Stimulated activated CD4-positive, alpha-beta T cell treated with anti-CD3 and anti-CD28 coated beads, Interleukin-4, amount 100 ng/mL, for 48 hours (primary cell): ENCODE measurements at places on chromosomes 12 and 14.
A peak's percentile ranks its signal among the peaks of the same experiment; 100 is the strongest.

GRCh38 chr14:96261053-96261452 is 5.0 kb downstream of the BDKRB1 start:
- no peak for DNase-seq

- DNase-seq: no peak
Measured at GRCh38 chr14:104389326-104390220, 190.0 kb upstream of the C14orf180 start.

DNA sequence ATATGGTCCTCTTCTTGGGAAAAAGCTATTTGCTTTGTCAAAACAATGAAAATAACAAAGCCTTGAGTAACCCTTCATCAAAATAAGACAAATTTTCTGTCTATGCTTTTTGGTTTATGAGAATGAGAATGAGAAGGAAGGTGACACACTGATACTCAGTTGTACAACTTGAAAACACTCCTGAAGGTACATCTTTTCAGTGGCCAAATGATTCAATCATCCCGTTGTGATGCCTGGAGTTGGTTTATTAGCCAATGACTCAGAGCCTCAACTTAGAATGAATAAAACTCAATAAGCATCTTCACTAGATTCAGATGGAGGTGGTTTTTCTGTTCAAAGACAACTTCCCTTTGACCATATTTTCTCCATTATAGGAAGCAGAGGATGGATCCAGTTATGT is 7.8 kb upstream of the CALM1 start:
- no peak for DNase-seq

GRCh38 chr14:60647081-60647836 is 2.0 kb downstream of the SIX1 start:
- DNase-seq: no peak

DNA sequence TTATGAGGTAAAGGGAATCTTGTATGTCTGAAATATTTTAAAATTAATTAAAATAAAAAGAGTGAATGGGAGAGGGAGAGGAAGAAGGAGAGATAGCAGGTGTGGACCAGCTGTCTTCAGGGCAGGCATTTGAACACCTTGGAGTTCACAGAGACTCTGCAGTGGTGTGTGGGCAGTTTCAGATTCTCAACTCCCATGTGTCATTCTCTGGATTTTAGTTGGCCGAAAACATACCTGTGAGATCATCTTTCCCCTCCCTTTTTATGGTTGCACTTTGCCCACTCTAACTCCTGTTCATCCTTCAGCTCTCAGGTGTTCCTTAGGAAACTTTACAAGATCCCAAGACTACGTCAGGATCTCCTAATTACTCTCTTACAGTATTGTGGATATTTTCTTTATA is 108.1 kb downstream of the ERC1 start:
- DNase-seq: peak; percentile 16

DNA sequence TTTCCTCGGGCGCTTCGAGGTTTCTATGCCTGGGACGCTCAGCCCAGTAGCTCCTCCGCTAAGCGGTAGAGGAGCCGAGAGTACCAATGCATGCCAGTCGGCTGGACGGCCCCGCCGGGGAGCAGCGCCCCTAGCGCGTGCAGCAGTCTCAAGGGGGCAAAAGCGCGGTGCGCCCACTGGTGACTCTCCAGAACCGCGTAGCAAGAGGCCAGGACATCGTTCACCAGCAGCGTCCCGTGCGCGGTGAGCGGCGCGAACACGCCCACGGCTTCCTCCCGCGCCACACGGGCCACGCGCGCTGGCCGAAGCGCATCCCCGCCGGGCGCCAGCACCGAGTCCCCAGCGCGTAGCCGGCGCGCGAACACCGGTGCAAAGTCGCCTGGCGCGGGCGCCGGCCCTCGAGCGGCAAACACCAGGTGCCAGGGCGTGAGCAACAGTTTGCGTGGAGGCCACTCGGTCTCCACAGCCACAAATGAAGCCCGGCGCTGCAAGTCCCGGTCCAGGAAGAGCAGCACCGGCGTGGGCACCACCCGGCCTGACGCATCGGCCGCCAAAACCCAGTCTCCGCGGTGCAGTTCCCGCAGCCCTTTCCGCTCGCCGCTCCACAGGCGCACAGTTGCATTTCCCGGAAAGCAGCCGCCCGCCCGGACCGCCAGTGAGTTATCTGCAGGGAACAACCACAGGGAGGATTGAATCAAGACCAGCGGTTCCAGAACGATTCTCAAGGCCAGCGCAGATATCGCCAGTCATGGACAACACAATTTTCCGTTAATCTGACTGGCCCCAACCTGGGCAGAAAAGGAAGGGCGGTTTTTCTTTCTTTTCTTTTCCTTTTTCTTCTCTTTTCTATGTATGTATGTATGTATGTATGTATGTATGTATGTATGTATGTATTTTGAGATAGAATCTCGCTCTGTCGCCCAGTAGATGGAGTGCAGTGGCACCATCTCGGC is 4.5 kb downstream of the DHH start:
- no peak for DNase-seq

DNA sequence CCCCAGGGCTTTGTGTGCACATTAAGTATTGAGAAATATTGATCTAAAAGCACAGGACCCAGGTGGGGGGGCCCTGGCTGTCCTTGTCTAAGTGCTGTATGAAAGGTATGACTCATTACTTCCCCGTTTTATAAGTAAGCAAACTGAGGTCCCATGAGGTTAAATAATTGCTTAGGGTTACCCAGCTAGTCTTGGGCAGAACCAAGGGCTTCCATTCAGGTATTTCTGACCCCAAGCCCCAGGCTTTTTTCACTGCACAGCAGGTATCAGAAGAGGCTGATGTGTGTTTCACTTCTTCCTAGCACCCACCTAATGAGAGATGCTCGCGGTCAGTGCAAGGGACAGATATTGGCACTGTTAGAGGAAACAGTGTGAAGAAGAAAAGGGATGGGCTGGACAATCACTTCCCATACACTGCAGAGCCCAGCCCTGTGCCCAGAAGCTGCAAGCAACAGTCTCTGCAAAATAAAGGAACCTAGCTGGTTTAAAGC is 4.7 kb upstream of the TC2N start:
- DNase-seq: no peak

- no peak for DNase-seq
Measured at GRCh38 chr12:110743571-110744093, 941 bp upstream of the PPP1CC start.

- DNase-seq: no peak
Measured at GRCh38 chr12:27359578-27360340, 27.1 kb downstream of the BMAL2 start.

- DNase-seq: no peak
Measured at GRCh38 chr14:101560534-101561113, 671 bp upstream of the DIO3 start.

- DNase-seq: no peak
Measured at GRCh38 chr12:12534166-12534866, 28.3 kb downstream of the DUSP16 start.

DNA sequence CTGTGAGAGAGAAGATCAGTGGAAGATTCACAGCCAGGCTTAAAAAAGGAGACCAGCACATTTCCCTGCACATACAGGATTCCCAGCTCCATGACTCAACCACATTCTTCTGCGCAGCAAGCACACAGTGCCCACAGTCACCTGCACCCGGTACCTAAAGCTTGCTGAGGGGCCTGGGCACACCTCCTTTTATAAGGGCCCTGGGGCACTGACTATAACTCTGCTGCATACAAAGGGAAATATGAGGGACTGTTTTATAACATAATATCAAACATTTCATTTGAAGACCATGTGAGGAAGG is 322.9 kb downstream of the DAD1 start:
- DNase-seq: no peak

DNA sequence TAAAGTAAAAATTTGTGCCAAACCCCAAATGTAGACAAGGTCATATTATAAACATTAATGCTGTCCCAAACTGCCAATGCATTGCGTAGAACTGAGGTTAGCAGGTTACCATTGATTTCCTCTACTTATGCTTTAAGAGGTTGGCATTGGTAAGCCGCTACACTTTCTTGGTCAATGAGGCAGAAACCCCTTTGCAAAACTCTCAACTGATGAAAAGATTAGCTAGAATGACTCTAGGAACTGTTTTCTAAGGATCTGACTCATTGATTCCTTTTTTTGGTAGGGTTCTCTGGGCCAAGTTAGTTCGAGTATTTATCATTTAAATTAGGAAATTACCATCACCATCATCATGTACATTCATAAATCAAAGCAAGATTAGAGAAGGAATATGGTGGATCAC is 44.6 kb downstream of the HMGA2 start:
- no peak for DNase-seq

DNA sequence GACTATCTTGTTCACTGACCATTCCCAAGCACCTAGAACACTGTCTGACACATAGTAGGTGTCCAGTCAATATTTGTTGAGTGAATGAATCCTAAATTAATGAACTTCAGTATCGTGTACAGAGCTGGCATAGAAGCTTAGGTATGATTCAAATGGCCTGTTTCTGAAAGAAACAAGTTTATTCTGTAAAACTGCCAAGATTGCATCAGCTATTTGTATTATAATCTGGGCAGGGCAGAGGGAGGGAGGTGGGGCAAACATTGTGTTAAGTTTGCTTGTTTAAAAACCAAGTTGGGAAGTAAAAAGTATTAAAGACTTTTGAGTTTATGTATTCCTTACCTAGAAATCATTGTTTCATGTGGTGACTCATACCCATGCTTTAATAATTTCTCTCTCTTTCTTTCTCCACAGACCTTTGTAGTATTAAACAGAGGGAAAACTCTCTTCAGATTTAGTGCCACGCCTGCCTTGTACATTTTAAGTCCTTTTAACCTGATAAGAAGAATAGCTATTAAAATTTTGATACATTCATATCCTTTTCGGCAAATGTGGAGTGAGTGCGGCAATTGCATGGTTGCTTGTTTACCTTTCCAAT is 92.8 kb downstream of the SCN8A start:
- DNase-seq: no peak

DNA sequence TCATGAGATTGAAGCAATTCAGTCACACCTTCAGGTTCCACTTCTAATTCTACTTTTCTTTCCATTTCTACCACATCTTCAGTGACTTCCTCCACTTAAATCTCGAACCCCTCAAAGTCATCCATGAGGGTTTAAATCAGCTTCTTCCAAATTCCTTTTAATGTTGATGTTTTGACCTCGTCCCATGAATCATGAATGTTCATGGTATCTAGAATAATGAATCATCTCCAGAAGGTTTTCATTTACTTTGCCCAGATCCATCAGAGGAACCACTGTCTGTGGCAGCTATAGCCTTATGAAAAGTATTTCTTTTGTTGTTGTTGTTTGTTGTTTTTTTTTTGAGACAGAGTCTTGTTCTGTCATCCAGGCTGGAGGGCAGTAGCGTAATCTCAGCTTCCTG is 7.6 kb downstream of the RXYLT1 start:
- no peak for DNase-seq

DNA sequence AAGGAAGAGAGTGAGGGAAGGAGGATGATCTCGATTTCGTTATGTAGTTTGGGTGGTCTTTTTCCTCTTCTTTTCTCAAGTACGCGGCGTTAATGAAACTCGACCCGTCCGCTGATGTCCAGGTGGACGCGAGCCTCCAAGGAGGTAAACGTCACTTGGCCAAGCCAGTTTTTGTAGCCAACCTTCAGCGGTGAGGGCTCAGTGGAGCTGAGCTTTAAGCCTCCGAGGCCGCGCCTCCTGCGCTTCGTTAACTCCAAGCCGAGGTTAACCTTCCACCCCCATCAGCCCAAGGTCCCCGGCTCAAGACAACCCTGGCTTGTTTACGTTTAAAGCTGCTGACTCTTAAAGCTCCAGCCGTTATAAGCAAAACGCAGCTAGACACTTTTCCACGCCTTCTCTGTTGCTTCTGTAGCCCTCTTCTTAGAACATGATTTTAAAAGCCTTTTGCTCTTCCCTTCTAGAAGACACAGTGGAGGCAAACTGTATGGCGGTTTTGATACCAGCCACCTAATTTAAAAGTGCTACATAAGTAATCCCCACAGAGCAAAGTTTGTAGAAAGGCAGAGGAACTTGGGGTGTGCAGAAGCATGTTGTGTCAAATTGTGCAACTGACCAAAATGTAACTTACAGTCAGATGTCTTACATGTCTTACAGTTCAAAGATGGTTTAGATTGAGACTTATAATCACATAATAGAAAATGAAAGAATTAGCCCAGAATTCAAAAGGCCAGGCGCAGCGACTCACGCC is 923 bp upstream of the ITPR2 start:
- peak; percentile 20 for DNase-seq

- no peak for DNase-seq
Measured at GRCh38 chr12:104964167-104964855, 6.2 kb upstream of the SLC41A2 start.

DNA sequence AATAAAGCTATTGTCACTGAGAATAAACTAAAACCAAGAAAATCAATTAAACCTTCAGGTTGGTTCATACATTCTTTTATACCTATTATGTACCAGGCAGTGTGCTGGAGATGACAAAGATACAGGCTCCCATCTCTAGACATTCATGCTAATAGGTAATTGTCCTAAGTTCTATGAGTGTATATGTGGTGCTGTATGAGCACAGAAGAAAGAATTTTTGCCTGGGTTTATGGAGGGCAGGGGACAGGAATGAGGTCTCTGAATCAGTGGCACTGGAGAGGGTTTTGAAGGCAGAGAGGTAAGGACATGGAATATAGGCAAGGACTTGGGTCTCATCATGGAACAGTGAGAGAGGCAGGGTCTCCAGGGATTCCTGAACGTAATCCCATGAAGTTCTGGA is 38.7 kb downstream of the MAP1LC3B2 start:
- no peak for DNase-seq

GRCh38 chr12:121754836-121755235 is 38.7 kb downstream of the RHOF start:
- DNase-seq: no peak

DNA sequence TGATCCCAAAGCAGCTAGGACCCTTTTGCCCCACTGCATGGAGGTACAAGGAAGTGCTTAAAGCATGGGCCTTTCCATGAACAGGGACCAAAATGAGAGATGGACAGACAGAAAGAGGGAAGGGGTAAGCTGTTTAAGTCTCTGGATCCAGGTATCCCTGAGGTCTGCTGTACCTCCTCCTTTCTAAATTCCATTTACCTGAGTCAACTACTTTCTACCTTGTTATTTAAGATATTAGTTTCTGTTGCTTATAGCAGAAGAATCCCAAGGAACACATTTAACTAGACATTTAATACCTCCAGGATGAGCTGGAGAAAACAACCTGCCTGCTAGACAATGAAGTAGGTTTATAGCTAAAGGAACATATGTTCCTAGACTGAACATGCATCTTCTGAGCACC is 157.6 kb upstream of the TMCC3 start:
- DNase-seq: no peak

DNA sequence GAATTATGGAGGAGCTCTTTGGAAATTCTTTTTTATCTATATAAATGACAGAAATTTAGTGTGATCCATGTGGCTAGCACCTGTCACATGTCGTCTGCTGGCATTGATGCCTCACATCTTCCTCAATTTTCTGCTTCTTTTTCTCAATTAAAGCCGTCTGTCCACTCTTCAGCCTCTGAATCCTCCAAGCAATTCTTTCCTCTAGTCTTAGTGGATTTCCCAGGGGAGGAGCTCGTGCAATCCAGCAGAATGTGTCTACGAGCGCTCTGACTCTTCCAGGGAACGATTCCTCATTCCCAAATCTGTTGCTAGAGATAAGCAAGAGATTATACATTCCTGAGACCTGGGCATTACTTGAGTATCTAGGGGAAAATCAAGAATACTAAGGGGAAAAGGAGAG is 176.6 kb downstream of the EMP1 start:
- no peak for DNase-seq

GRCh38 chr14:104891664-104892530 is 26.8 kb downstream of the CEP170B start:
- DNase-seq: no peak

- no peak for DNase-seq
Measured at GRCh38 chr12:56086096-56086495, 6.1 kb downstream of the ERBB3 start.
